ENCODE measurements at places on chromosomes 3 and 15.

DNA sequence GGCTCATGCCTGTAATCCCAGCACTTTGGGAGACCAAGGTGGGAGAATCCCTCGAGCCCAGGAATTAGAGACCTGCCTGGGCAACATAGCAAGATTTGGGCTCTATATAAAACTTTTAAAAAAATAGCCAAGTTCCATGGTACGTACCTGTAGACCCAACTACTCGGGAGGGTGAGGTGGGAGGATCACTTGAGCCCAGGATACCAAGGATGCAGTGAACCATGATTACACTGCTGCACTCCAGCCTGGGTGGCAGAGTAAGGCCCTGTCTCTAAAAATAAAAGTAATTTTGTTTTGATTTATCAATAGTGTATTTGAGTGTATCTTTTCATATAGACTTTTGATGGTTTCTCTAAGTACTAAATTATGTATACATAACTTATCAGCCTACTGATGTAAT is 63.1 kb downstream of the LSM3 start:
- DNase-seq, result no peak

DNA sequence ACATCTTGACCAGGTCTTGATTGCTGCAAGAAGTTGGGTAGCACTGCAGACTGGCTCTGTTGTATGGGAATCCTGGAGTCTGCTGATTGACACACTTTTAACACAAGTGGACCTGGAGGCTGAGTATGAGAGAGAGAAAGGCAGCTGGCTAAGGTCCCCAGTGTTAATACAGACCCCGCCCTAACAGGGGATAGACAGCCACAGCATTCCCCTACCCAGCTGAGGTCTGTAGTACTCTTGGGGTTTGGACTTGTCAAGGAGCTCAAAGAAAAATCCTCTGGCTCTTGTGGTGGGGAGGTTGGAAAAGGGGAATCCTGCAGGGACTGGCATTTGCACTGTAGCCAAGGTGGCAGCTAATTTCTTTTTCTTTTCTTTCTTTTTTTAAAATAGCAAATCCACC is 192.7 kb downstream of the ZNF621 start:
- no peak for DNase-seq

DNA sequence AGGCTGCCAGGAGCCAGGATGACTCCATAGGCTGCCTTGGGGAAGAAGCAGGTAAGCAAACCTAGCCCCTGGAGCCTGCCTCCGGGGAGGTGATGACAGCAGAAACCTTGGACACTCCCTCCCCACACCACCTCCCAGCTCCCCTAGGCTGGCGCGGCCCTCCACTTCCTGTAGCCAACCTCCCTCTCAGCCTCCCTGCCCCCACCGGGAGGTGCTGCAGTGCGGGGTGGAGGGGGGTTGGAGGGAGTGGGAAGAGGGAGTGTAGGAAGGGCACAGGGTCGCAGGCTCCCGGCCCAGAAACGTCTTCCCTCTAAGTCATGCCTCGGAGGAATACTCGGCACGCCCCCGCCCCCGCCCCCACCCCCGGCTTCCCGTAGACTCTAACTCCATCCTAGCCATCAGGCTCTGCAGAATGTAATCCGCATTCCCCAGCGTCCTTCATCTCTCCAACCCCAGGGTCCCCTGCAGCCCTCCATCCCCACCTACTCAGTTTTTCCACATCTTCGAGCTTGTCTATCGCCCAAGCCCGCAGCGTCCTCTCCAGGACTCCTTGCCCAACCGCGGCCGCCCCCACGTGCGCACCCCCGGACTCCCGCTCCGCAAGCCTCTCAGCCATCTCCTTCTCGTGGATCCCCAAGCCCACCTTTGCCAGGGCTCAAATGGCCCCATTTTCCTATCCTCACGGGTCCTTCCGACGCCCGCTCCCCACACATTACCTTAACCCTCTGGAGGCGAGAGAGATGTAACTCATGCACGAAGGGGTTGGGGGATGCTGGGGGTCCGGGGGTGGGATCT is 528 bp downstream of the LPCAT4 start:
- DNase-seq, result peak; percentile 6

- no peak for DNase-seq
These were observed 441.4 kb downstream of the CNTN3 start for GRCh38 chr3:74173090-74173489.

- no peak for DNase-seq
These were observed 929.2 kb upstream of the CFAP20DC start for GRCh38 chr3:59978979-59979378.

- DNase-seq, result no peak
These were observed 57.9 kb downstream of the RLBP1 start for GRCh38 chr15:89163271-89164055.

- no peak for DNase-seq
These were observed 49.2 kb downstream of the TASOR start for GRCh38 chr3:56633602-56634535.

GRCh38 chr3:64055076-64055475 is 31.8 kb upstream of the PSMD6 start:
- no peak for DNase-seq

- DNase-seq, result peak; percentile 16
These were observed 11.7 kb downstream of the GNB5 start for GRCh38 chr15:52179278-52180195.

GRCh38 chr3:123678108-123678511 is 93.3 kb upstream of the HACD2 start:
- no peak for DNase-seq

- DNase-seq, result no peak
These were observed 2.3 kb downstream of the MINDY4B start for GRCh38 chr3:150902988-150903387.

DNA sequence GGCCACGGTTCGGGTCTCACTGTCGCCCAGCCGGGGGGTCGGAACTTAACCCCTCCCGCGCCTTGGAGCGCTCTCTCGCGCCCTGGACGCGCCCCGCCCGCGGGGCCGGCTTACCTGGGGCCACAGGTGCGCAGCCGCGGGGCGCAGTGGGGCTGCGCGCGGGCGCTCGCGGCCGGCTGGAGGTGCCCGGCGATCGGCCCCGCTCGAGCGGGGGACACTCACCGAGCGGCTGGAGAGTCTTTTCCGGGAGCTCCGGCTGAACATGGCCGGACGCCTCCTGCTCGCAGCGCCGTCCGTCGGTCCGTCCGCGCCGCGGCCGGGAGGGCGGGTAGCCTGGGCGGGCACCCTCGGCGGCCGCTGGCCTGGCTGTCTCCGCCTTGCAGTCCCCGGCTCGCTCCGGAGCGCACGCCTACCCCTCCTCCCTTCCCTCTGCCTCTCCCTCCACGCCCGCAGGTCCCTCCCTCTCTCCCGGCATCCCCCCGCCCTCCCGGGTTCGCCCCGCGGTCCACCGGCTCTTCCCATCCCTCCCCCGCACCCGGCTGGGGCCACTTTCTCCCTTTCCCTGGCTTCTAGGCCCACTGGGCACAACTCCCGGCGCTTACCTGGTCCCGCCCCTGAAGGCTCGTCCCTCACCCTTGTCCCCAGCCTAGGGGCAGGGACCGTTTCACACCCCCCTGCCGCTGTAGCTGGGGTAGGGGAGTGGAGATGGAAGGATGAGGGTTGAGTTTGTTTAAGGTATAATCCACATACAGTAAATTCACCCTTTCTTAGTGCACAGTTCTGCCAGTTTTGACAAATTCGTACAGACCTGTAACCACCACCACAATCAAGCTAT is 220.1 kb upstream of the PRICKLE2 start:
- no peak for DNase-seq

GRCh38 chr3:59131016-59131766 is 81.4 kb upstream of the CFAP20DC start:
- no peak for DNase-seq

DNA sequence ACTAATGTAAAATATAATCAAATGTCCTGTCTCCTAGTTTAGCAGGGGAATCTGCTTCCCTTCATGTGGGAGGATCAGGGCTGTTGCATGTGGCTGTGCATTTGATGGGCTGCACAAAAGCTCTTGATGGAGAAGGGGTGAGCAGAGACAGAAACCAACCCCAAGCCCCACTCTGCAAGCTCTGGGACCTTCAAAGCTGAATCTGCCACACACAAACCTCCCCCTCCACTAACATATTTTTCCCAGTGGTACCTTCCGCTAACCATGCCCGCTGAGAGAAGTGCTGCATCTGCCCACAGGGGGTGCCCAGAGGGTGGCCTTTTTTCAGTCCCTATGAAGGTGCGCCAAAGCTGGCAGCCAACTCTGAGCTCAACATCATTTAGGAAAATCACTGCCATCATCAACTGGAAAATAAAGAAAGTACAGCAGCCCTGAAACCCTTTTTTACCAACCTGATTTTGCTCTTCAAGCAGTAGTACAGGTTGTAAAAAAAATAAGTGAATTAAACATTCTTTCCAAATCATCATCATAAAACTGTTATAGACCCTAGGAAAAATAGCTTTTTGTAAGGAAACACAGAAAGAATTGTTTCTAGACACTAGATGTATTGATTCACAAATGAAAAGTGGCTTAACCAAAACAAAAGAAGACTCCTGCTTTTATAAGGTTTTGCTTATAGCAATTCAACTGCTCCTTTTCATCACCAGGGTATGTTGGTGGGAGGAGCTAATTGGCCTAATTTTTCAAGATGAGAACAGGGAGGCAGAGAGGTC is 97.0 kb downstream of the HHLA2 start:
- DNase-seq, result no peak

GRCh38 chr3:46671541-46672348 is 21.7 kb downstream of the ALS2CL start:
- no peak for DNase-seq

DNA sequence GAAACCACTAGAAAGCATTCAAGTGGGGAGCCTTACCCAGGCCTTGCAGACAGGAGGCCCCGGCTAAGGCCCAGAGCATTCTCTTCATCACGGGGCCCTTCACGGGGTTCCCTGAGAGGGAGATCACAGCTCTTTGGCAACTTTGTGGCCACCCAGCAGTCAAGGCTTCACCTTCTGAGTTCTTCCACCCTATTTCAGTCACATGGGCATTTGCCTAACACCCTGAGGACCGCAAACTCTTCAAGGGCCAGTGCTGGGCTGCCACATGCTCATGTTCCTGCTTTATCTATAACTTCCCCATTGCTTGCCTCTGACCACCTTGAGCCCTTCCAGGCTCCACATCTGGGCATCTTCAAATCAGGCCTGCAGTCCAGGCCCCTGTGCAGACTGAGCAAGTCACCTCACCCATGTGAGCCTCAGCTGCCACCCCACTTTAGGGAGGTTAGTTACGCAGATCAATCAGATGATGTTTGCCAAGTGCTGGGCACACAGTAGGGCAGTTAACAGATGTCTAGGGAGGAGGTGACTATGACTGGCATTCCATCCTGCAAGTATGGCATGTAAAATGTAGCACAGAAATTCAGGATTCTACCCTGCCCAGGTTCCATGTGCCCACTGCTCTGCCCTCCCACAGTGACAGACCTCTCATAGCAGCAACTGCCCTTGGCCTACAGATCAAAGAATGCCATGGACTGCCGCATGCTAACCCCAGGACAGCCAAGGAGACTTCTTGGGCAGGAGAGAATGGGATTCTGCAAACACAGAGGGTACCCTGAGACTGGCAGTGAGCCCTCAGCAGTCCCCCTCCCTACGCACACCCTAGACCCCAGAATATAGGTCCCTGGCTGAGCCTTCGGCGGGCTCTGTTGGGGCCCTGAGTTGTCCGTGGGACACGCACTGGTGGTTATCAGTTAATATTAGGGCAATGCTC is 37.6 kb upstream of the ZNF710 start:
- DNase-seq, result no peak
